ENCODE measurements at places on chromosomes 13 and 19. TPM values are rescaled to one million over a fixed set of nuclear protein-coding genes. Genes with fewer than 3 reads are reported as not detected.

GRCh38 chr19:28020619-28021258 lies 1192.2 kb downstream of the UQCRFS1 start:
- DNase-seq: no peak

DNA sequence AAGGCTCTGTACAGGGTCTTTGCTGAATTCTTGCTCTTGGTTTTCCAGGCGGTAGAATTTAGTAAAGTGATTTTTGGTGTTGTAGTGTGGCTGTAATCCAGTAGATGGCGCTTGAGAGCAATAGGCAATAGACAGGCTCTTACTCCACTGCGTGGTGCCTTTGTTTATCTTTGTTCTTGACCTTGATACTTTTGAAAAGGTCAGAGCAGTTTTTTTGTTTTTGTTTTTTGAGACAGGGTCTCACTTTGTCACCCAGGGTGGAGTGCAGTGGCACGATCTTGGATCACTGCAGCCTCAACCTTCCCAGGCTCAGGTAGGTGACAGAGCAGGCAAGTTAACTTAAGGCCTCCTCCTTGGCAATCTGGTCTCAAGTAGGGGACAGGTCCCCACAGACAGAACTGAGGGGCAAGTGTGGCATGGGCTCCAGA lies 12.2 kb upstream of the LILRA5 start:
- no peak for DNase-seq

CNMD gene
- not detected for total RNA-seq

CACNG6 gene
- not detected for total RNA-seq

Measured in mesenteric fat pad (tissue), 1 donor.